ENCODE measurements at places on chromosomes 5 and 9. TPM values are rescaled to one million over a fixed set of nuclear protein-coding genes. Genes with fewer than 3 reads are reported as not detected.
A peak's percentile ranks its signal among the peaks of the same experiment; 100 is the strongest.

DNA sequence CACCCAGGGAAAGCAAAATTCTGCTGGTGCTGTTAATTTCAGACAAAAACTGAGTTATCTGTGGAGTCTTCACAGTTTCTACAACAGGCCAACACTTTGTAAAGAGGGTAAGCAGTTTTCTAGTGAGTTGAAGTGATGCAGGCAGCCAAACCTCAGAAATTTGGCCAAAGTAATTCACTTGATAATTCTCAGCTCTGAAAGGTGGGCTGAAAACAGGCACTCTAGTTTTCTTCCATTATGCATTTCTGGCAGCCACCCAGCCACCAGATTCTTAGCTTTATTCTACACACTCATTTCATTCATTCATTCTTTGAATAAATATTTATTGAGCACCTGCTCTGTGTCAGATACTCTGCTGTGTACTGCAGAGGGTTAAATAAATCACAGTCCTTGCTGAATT, 184.2 kb downstream of the RAB3C start:
- DNase-seq: no peak

The NMUR2 gene
- polyA plus RNA-seq: 0.22 TPM

The SIT1 gene
- polyA plus RNA-seq: 0.32 TPM

DNA sequence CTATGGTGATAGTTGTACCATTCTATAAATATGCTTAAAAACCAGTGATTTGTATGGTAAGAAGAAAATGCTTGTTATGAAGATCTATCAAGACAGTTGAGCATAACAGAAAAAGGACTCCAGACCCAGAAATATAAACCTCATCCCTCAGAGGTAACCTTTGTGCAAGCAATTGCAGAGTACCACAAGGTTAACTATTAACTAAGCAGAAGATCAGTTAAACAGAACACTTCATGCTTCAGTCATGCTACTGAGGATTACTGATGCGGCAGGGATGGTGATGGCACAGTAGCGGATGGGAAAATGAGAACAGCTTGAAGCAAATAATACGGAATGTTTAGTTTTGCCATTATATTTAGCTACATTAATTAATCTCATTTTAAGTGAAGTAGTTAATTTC, 45.5 kb downstream of the IARS1 start:
- no peak for DNase-seq

- DNase-seq: peak; percentile 94
Observed at GRCh38 chr9:129495620-129496472, 125.1 kb downstream of the C9orf50 start.

DNA sequence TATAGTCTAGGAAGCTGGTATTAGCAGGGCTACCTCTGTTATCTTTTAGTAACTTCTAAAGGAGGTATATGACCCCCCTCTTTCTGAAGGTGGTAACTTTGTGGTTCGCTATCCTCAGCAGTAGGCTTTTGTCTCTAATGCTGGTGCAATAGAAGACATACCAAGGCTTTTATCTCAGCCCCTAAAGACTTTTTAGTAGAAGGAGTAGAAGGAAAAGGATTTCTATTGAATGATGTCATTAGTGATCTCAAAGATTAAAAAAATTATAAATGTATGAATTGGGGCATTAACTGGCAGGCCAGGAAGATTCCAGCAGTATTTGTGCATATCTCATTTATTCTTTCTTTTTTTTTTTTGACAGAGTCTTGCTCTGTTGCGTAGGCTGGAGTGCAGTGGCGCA, 78.2 kb downstream of the RAI14 start:
- DNase-seq: no peak

DNA sequence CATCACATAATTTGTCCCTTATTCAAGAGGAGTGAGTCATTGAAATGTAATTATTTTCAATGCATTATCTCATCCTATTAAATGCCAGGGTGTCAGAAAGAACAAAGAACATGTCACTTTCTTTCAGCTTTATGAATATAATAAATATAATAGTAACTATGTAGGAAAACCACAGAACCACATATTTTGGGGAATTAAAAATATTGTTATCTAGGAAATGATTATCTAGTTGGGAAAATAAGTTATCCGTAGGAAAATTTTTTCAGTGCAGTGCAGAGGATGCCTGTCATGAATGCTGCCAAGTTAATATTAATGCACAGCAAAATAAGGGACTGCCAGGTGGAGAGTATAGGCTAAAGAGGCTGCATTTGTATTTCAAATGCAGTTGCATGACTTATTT, 844.8 kb downstream of the MAT2B start:
- no peak for DNase-seq

- no peak for DNase-seq
Observed at GRCh38 chr9:696332-697323, 144.9 kb upstream of the DMRT1 start.

DNA sequence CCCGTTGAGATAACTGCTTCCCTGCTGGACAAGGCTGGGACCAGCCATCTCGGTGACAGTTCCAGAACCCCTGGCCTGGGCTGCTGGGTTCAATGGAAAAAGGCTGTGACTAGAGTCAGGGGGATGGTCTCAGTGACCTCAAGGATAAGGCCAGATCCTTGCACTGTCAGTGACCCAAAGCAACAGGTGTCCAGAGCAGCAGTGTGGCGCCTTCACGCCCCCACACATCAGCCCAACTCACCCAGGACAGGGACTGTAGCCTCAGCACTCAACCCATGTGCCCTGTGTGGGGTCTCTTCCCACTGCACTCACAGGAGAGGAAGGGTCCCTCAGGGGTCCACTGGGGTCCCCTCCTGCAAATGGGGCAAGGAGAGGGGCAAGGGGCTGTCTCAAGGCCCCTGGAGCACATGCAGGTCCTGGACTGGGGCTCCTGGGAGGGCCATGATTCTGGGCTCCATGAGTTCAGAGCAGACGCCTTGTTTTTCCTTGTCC, 698 bp upstream of the LCN2 start:
- no peak for DNase-seq

DNA sequence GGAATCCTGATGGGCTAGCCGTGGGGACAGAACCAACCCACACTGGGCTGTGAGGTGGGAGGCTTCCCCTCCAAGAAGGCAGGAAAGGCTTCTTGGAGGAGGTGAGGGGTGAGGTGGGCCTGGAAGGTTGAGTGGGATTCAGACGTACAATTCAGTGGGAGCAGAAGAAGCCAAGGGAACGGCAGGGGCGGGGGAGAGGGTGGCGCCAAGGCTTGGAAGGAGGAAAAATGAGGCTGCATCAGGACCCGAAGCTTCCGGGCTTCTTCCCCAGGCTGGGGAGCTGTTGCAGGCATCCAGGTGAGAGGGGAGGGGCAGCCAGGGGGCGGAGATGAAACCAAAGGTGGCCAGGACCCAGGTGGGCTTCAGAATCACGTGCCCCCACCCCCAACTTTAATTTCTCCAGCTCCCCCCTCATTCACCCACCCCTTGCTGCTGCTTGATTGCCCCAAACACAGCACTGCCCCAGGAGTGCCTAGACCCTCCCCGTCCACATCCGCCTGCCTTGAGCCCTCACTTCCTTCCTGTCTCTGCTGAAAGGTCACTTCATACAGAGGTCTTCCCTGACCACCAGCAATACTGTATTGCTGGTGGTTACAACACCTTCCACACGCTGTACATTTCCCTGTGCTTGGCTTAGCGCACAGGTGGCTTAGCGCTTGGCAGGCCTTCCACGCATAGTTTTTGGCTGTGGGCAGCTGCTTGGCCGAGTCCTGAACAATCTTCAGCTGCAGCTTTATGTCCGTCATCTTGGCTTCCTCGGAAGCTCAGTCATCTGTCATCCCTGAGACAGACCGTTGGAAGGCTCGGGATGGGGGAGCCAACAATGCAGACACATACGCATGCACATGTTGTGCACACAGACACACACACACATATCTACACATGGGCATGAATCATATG, 193.5 kb downstream of the RGS3 start:
- no peak for DNase-seq

- DNase-seq: no peak
Observed at GRCh38 chr5:143892271-143892670, 80.3 kb downstream of the HMHB1 start.

DNA sequence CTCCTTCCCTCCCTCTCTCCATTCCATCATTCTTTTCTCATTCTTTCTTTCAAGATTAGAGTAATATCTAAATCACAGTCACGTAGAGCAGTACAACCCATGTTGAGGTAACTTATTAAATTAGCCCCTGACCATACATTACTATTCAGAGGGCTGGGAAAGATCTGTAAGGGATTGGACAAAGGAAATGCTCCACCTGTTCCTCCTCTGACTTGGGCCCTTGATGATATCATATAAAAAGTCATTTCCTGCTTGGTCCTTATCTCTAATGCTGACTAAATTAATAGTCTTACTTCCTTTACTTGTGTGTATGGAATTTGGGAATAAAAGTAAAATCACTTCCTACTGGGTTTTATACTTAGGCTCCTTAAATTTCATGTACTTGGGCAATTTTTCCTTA, 40.8 kb downstream of the SNX18 start:
- DNase-seq: no peak

DNA sequence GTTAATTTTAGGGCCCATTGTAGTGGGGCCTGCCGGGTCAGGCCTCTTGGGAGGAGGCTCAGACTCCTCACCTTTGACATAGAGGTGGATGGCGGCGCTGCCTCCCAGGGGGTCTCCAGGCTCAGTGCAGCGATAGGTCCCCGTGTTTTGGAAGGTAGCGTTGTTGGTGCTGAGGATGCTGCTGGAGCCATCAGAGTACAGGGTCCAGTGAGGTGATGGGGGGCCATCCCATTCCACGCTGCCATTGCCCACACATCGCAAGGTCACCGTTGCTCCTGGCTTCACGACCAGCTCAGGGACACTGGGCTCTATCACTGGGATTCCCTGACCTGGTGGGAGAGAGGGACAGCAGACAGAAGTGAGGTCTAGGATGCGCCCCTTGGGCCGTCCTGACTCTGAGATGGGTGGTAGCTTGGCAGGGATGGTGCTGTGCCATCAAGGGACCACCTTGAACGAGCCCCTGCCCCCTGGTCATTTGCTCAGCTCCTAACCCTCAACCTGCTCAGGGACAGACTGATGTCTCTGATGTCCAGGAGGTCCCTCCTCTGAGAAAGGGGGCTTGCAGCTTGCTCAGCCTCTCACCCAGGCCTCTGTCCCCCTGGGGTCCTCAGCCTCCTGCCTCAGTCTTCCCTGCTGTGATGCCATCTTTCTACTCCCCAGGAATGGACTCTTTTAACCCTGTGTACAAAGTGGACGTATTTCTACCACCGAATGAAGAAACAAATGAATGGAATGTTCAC, 5.5 kb downstream of the CSF1R start:
- no peak for DNase-seq

DNA sequence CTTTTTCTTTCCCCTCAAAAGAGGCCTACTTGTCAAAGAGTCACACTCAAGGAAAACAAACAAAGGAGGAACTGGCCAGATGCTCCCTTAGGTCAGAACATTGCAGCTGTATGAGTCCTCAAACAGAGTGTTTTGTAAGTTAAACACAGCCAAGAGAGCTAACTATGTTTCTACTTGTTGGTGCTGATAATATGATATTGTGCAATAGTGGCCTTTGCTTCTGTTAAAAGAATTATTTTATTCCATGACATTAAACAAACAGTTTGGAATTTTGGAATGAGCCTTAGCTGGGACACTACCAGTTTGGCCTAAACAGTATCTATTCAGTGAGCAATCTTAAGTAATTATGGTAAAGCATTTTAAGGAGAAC, 56.0 kb upstream of the TPD52L3 start:
- DNase-seq: peak; percentile 4

DNA sequence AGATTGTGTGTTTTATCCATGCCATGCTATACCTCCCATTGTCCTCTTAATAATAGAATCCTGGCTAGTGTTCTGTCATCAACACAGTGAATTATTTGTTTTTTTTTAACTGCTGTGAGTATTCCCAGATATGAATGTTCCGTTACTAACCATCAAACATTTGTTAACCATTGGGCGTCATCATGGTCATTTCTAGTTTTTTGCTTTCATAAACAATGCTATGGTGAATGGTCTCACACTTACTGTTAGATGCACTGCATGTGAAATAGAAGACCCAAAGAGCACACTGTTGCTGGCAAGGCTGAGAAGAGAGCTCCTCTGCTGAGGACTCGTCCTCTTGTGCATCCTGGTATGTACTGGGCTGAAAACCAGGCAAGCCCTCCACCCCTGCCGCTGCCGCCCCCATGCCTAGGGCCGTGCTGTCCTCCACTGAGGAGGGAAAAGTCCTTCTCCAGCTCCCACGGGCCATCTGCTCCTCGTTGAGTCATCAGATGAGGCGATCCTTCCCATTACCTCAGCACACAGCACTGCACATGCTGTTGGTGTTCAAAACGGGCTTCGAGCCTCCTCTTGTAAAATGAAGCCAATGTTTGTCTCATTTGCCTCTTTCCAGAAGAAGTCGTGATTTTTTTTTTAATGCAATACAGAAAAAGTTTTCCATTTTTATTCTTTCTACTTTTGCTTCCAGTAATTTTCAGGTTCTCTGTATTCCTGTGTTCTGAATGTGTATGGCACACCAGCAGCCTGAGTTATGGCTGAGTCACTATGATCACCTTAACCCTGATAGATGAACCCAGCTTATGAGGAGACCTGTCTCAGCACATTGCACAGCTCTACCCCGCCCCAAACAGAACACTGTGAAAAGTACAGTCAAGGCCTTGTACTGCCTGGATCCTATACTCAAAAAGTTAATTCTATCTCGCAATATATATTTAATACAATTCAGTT, 219.0 kb downstream of the AOPEP start:
- no peak for DNase-seq

- DNase-seq: no peak
Observed at GRCh38 chr9:73157811-73158210, 6.1 kb downstream of the ANXA1 start.

The LVRN gene
- 1.2 TPM for polyA plus RNA-seq

DNA sequence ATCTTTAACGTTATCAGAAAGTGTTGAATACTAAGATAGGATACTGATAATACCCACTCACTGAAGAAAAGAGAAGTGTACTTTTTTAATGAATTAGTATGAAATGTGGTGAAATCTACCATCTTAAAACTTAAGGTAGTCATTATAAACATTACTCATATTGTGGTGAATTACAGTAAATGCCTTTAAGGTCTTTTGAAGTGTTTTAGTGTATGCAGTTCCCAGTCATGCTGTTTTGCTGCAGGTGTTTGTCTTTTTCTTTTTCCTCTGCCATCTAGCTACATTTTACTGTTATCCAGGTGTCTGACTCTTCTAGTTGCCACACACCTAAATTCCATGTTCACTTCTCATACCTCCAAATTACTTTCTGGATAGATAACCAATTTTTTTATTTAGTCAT, 72.6 kb downstream of the ERMP1 start:
- DNase-seq: no peak

- DNase-seq: no peak
Observed at GRCh38 chr5:143121135-143121475, 282.4 kb downstream of the NR3C1 start.

The PLAC8L1 gene
- polyA plus RNA-seq: 3.0 TPM

DNA sequence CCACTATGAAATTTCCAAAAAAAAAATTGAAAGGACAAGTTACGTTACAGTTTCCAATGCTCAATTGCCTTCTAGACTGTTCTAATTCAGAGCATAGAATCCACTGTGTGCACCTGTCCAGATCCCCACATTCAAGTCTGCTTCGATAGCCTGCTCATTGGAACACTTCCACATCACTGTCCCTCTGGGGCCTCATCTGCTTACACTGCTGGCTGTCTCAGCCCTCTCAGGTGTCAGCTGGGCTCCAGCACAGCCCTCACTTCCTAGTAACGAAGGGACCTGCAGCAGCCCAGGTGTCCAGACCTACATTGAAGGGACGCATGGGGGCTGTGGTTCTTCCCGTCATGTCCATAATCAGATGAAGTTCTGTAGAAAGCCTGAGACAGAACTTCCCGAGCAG, 94.3 kb upstream of the EMB start:
- no peak for DNase-seq

The SLC35A4 gene
- 77.1 TPM for polyA plus RNA-seq

The ARSI gene
- 3.9 TPM for polyA plus RNA-seq

GRCh38 chr5:56807679-56808078, 7.7 kb upstream of the MAP3K1 start:
- no peak for DNase-seq

GRCh38 chr5:132204371-132205135, 23.1 kb downstream of the P4HA2 start:
- DNase-seq: no peak

Data from renal pelvis (tissue), 12 donors.